A549 treated with ZK216348 at 1 μM for 4 hours (cell line): ENCODE measurements at places on chromosomes 11 and 22. TPM values are rescaled to one million over a fixed set of nuclear protein-coding genes. Genes with fewer than 3 reads are reported as not detected.

USP28 gene
- 12.3 to 20.7 TPM (median 18.1 TPM) in 5 replicates for total RNA-seq

RNH1 gene
- total RNA-seq = 101 to 180 TPM (median 170 TPM) in 5 replicates

MMP13 gene
- total RNA-seq = 0.09 to 0.15 TPM in 2 of 5 replicates, not detected in the others

WDR74 gene
- 61.5 to 84.6 TPM (median 81.8 TPM) in 5 replicates for total RNA-seq
